NCI-H2107 (cell line): ENCODE measurements at places on chromosomes 16 and 17.

- no peak for DNase-seq
Observed at GRCh38 chr16:20866801-20867200, 33.4 kb downstream of the DCUN1D3 start.

GRCh38 chr16:85879975-85880831 lies 18.8 kb upstream of the IRF8 start:
- DNase-seq = no peak

- no peak for DNase-seq
Observed at GRCh38 chr16:88634141-88634993, 4.0 kb upstream of the IL17C start.

DNA sequence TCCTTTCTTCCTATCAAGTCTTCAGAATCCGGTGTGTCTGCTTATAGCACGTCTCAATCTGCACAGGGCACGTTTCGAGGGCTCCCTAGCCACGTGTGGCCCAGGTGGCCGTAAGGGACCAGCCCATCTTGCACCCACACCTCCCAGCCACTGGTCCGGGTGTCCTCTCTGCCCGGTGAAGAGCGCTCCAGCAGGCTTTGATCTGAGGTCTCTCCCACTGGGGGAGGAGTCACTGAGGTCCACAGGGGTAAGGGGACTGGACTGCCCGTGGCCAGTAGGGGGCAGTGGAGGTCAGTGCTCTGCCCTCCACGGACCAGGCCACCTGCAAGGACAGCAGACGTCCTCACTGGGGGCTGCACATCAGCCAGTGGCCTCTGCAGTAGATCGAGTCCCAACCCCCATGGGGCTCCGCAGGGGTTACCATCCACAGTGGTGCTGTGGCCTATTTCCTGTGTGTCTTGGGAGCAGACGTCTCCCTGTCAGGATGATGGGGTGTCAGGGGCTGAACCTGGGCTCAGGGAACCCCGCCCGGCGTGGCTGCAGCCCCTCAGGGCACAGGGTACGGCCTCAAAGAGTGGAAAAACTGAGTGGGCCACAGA lies 204.1 kb upstream of the CIBAR2 start:
- DNase-seq = no peak

GRCh38 chr16:4811242-4811641 lies 8.8 kb upstream of the ROGDI start:
- no peak for DNase-seq

- DNase-seq = no peak
Observed at GRCh38 chr17:7932949-7933348, 943 bp downstream of the CNTROB start.

DNA sequence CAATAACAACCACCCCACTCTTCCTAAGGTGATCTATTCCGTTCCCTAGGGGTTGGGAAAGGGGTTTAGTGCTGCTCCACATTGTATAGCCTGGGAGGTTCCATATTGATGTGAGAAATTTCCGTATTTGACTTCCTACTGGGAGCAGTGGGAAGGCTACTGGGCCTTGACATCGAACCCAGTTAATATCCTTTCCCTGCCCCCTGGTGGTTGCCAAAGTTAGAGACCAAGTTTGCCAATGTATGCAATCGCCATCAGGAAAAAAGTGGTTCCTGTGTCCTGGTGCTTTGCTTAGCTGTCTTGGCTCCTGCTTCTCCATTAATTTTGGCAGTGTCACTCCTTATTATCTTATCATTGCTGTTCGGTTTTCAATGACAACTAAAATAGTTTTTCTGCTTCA lies 914.9 kb downstream of the KCNJ2 start:
- DNase-seq = no peak

GRCh38 chr17:63039899-63040602 lies 74.0 kb downstream of the TANC2 start:
- DNase-seq = no peak

DNA sequence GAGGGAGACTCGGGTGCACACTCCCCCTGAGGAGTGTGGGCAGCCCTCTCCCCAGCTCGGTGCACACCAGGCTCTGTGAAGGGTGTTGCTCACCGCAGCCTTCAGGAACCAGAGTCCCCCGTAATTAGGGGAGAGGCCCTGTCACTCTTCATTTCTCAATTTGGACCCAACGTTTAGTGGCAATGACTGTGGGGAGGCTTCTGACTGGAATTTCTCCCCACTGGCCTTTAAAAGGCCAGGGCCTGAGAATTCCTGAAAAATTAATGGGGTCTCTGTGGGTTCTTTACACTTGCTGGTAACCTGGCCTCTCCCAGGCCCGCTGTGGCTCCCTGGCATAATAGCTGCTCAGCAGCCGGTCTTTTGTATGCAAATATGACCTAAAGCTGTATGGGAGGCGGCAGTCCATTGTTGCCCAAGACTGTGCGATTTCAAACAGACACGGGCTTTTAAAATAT lies 209.7 kb downstream of the MSI2 start:
- DNase-seq = no peak

DNA sequence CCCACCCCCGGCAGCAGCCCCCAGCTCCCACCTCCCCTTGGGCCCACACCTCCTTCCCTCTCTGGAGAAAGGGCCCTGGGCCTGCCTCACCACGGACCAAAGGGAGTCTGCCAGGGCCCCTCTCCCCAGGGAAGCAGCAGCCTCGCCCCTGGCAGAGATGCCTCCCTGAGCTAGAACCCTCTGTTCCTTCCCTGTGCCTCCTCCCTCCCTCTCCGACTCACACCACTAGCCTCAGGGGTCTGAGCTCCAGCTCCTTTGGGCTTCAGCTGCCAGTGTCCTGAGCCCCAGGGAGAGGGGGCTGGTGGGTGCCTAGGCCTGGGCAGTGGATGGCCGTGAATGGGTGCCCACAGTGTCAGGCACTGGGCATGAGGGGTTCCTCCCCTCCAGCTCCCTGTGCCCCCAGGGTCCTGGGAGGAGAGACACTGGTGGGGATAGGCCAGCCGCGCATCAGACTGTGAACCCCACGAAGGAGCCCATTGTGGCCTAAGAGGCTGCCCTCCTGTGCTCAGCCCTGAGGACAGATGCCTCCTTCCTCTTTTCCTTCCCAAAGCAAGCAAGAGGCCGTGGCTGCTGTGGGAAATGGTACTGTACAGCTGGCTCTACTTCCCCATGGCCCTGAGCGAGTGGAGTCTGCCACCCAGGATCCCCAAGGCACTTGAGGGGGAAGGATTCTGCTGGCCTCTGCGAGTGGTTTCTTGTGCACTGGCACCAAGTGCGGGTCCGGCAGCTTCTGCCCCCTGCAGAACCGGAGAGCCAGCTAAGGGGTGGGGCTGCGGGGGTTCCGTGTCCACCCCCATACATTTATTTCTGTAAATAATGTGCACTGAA lies 20.7 kb downstream of the MMP15 start:
- DNase-seq = no peak

GRCh38 chr17:42508426-42509165 lies 27.4 kb upstream of the NAGLU start:
- no peak for DNase-seq

DNA sequence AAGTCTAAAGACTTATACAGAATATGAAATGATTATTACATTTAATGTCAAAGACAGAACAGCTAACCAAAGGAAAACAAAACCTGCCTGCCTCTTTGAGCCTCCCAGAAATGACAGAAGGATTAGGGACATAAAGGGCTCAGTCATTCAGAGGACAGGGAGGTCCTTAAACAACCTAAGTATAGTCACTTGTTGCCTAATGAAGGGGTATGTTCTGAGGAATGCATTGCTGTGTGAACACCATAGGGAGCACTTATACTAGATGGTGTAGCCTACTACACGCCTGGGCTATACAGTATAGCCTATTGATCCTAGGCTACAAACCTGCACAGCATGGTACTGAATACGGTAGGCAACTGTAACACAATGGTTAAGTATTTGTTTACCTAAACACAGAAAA lies 106.4 kb downstream of the PARN start:
- DNase-seq = no peak

- no peak for DNase-seq
Observed at GRCh38 chr16:84295203-84295860, 654 bp downstream of the WFDC1 start.

- DNase-seq = no peak
Observed at GRCh38 chr16:4087099-4087885, 28.9 kb downstream of the ADCY9 start.

DNA sequence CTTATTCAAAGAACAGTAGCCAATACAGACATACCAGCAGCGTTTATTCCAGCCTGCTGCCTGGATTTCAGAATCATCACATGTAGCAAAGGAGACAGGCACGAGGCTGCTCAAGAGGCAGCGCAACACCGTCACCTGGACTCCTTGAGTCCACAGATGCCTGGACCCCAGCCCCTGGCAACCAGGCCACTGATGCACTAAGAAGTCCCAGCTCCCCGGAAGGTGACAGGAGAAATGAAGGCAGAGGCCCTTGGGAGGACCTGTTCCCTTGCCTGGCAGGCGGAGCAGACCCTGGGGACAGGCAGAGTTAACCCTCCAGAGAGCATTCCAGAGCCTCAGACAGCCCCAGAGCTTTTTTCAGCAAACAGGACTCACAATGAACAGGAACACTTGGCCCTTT lies 16.5 kb downstream of the SMIM5 start:
- no peak for DNase-seq

DNA sequence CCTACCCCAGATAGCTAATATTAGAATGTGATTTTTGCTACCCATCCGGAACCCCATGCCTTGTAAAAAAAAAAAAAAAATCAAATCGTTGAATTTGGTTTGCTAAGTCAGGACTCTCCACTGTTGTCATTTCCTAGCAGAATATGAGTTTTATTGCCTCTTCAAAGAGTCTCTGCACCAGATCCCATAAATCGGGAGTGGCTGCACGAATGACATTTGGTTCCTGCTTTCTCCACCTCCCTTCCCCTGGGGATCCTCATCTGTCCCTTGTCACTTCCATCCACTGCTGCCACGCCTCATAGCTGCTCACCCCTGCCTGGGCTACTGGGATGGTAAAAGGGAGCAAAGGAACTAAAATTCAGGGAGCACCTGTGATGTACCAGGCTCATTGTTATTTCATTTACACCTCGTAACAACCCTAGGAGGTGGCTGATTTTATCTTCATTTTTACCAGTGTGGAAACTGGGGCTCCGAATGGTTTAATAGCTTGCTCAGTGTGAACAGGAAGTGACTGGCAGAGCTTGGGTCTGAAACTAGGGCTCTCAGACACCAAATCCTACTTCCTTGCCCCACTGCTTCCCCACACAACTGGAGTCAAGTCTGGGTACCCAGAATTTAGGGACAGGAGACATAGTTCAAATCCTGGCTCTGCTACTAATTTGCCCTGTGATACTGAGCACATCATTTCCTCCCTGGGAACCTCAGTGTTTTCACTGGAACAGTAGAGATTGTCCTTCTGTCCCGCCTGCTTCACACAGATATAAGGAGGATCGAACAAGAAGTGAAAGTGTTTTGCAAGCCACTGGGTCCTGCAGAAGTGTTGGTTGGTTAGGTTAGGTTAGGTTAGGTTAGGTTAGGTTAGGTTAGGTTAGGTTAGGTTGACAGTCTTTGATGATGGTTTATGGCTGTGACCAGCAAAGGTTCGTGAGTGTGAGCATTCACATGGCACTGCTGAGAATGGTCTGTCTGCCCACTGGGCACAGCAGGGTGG lies 585 bp upstream of the KRT36 start:
- no peak for DNase-seq

DNA sequence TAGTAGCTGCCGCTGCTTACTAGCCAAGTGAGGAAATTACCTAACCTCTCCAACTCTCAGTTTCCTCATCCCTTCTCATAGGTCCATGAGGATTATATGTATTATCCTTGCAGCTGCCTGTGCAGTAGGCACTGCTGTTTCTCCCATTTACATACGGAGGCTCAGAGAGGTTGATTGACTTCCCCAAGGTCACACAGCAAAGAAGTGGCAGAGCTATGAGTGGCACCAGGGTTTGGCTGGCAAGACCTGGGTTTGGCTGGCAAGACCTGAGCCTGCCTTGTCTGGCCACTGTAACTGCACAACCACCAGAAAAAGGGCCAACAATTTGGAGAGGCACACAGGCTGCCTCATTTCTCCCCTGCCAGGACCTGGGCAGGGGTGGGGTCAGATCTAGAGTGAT lies 2.5 kb upstream of the NDRG4 start:
- no peak for DNase-seq

DNA sequence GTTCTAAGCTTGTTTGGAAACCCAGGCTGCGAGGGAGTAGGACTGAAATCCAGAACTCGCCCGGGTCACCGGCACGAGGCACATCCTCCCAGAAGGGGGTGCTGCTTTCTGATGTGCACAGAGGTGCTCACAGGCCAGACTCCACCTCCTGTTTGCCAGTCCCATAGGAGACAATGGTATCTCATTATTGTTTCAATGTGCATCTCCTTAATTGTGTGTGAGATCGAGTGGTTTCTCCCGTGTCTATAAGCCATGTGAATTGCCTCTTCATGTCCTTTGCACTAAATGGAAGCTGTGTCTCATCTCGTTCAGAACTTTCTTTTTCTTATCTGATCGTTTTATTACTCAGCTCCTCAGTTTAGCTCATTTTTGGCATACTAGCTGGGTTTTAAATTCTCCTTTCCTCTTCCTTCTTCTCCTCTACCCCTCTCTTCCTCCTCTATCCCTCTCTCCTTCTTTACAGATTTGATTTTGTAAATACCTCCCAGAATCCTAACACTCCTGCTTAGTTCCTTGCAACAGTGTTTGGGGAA lies 32.1 kb upstream of the PRKCB start:
- DNase-seq = no peak

DNA sequence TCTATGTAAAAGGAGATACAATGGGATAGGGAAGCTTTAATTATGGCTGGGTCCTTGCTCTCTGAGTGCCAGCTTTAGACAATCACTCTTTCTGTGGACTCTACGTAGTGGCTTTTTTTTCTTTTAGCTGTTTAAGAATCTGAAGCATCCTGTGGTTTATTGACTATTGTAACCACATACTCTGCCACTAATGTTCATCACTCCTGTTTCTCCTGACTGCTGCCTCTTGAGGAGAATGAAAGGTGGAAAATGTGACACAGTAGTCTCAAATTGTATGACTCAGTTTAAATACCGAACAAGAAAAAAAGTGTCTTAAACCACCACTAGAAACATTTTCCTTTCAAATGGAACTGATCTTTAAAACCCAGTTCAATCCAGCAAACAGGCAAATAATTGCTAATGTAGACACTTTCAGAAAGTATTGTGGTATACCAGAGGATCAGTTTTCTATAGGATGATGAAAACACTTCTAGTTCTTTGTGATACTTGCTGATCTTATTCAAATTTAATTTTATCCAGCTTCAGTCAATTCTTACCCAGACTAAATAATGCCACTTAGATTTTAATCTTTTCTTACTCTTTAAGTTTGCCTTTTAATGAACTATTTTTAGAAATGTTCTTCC lies 302.7 kb upstream of the PMFBP1 start:
- DNase-seq = peak; percentile 63
